ENCODE measurements at places on chromosomes 5 and 9.
A peak's percentile ranks its signal among the peaks of the same experiment; 100 is the strongest.

DNA sequence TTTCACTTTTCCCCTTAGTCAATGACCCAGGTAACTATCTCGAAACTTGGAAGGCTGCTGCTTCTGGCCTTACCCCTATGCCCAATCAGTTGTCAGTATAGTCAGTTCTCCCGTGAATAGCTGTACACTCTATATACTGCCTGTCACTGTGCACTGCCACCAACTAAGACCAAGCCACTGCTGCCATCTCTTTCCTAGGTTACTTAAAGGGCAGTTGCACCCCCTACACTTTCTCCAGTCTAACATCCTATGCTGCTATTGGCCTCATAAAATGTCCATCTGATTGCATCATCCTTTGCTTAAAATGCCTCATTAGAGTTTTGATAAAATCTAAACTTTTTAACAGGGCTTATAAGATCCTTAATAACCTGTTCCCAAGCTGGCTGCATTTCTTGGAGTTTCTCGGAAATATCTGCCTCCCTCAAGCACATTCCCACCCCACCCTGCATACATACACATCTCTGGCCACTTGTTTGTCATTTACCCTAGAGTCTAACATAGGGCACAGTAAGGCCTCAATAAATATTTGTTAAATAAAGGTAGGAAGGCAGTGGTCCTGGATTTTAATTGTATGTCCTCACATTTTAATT lies 32.8 kb upstream of the TNFAIP8 start:
- DNase-seq = no peak

- no peak for DNase-seq
Measured at GRCh38 chr9:130741831-130742449, 48.4 kb downstream of the EXOSC2 start.

- peak; percentile 45 for DNase-seq
Measured at GRCh38 chr5:122195802-122196394, 66.6 kb downstream of the ZNF474 start.

- no peak for DNase-seq
Measured at GRCh38 chr5:112604732-112605630, 132.7 kb upstream of the APC start.

GRCh38 chr9:98917746-98918487 lies 25.8 kb upstream of the COL15A1 start:
- DNase-seq = no peak

Data from spinal cord (tissue), 10 donors.